ENCODE measurements at places on chromosomes 3 and 15. TPM values are rescaled to one million over a fixed set of nuclear protein-coding genes. Genes with fewer than 3 reads are reported as not detected.

GRCh38 chr15:36371509-36371908 is 207.9 kb upstream of the CDIN1 start:
- no peak for DNase-seq

DNA sequence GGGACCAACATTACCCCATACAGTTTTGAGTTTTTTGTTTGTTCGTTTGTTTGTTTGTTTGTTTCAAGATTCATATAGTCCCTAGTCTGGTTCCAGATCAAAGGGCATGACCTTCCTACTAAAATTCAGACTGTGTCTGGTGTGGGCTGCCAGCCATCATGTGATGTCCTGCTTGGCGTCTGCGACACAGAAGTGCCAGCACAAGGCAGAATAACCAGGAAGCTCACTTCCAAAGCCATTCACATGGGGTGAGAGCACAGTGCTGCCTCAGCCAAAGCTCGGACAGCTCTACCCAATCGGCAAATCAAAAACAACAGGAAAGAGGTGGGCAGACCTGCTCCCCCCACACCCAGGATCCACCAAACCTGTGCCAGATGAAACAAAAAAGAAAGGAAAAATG is 142.6 kb upstream of the THBS1 start:
- DNase-seq: no peak

GRCh38 chr15:57045741-57046382 is 127.4 kb downstream of the TCF12 start:
- no peak for DNase-seq

Gene PPP2R3A
- total RNA-seq: 13.1 TPM

Gene FANCD2OS
- not detected for total RNA-seq

- DNase-seq: no peak
These were observed 24.4 kb downstream of the FNDC3B start for GRCh38 chr3:172063456-172064432.

Gene GPR15
- 1.2 TPM for total RNA-seq

DNA sequence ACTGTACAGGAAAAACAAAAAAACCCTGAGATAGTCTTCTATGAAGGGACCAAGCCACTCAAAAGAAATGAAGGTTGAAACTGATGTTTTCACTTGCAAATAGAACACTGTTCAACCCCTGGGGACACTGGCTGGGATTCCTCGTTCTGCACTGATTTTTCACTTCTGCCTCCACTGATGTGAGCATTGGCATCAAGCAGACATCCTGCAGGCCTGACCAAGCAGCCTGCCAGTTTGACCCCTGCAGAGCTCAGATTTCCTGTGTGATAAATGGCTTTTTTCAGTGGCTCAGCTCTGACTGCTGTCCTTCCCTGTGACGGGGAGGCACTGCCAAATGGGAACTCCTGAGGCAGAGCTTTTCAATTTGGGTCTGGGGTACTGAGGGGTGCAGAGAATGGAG is 50.0 kb downstream of the RASGRP1 start:
- DNase-seq: no peak

DNA sequence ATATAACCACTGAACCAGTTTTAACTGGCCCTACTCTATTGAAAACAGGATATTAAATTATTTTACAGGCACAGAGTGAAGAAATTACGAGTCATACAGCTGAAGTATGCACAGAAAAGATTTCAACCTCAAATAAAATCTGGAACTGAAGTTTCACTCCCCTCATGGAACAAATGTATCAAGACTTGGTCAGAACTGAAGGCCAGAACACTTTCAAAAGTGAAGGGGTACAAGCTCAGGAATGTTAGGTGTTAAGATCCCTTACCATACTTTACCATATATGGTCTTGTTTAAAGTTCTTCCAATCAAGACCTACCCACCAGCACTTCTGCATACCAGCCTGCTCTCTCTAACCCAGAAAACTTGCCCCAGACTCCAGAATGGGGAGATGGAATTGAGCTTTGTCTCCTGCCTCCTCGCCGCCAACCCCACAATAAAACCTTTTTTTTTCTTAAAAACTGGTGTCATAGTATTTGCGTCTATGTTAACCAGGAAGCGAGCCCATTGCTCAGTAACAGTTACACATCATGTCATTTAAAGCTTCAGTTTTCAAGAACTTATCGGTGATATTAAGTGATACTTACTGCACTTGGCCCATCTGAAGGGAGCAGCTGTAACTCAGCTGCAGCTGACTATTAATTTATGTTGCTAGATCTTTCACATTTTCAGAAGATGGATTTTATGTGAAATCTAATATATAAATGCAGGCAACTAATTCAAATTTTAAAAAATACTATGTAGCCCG is 59.9 kb downstream of the OXSM start:
- no peak for DNase-seq

- DNase-seq: no peak
These were observed 588.3 kb upstream of the NAALADL2 start for GRCh38 chr3:174270841-174271240.

Gene A4GNT
- total RNA-seq: not detected

Gene EIF5A2
- total RNA-seq: 3.2 TPM

Gene SLC9C1
- total RNA-seq: not detected

DNA sequence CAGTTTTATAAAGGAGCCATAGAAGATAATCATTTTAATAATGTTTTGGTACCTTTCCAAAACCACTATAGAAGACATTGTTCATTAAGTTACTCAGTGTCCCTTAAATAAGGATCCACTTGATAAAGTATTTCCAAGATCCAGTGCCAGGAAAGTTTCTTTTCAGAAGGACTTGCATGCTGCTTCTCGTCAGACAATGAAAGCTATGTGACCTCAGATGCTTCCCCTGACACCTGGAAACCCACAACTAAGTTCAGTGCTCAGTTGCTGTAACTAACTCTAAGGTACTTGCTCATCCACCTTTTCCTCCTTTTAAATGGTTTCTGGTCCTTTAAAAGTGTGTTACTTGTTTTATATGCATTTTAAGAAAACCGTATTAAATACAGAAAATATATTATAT is 7.3 kb downstream of the SSR3 start:
- no peak for DNase-seq

Gene PTX3
- total RNA-seq: 3.0 TPM

- no peak for DNase-seq
These were observed 62.2 kb downstream of the PYDC2 start for GRCh38 chr3:191523148-191523547.

GRCh38 chr15:96027501-96027900 is 303.0 kb upstream of the NR2F2 start:
- DNase-seq: no peak

DNA sequence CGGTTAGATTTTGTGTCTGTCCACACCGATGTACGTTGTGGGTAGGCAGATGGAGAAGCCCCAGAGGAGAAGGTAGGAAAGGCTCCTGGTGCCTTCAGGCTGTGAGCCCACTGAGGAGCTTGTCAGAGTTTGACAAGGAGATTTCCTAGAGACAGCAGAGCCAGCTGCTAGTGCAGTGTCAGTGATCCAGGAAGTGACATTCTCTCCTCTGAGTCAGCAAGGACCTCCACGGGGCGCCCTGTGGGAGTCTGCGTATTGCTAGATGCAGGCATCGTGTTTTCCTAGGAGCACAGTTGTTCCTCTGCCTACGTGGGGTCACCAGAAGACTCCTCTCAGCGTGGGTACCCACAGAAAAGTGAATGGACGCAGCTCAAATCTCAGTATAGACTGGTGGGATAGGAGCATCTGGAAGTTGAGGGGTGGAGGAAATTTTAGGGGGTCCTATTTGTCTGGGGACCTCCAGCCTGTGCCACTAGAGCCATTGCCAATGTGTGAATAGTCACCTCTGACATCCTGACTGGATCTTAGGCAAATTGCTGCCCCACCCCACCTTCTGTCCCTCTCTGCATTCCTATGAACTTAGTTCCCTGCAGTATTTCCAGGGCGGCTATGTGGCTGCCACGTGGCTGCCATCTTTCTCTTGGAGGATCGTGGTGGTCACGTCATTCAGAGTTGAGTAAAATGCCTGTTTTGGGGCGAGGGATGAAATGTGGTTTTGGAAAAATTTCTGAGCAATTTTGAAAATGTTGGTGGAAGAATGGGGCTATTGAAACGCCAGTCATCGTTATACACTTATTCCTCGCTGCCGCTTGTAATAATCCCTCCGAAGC is 84.8 kb upstream of the KLHL25 start:
- no peak for DNase-seq
